ENCODE measurements at places on chromosomes 5 and 9.

- H3K27ac ChIP-seq, result no peak overlapping the region
- no peak for DNase-seq
- H3K27me3 ChIP-seq, result no peaks in the 10 kb centered on the region
- H3K36me3 ChIP-seq, result no peaks in the 10 kb centered on the region
- no peaks in the 10 kb centered on the region for H3K4me1 ChIP-seq
- no peak overlapping the region for H3K4me3 ChIP-seq
These were observed 40.8 kb upstream of the SLCO6A1 start for GRCh38 chr5:102539562-102539961.

GRCh38 chr5:124692324-124692723, 54.1 kb downstream of the ZNF608 start:
- no peak for DNase-seq
- no peak overlapping the region for H3K27ac ChIP-seq
- peaks cover 2% of the 10 kb centered on the region for H3K36me3 ChIP-seq
- no peaks in the 10 kb centered on the region for H3K4me1 ChIP-seq

- H3K27ac ChIP-seq, result no peak overlapping the region
- H3K27me3 ChIP-seq, result no peaks in the 10 kb centered on the region
- DNase-seq, result no peak
These were observed 61.5 kb downstream of the TSTD2 start for GRCh38 chr9:97571664-97572063.

DNA sequence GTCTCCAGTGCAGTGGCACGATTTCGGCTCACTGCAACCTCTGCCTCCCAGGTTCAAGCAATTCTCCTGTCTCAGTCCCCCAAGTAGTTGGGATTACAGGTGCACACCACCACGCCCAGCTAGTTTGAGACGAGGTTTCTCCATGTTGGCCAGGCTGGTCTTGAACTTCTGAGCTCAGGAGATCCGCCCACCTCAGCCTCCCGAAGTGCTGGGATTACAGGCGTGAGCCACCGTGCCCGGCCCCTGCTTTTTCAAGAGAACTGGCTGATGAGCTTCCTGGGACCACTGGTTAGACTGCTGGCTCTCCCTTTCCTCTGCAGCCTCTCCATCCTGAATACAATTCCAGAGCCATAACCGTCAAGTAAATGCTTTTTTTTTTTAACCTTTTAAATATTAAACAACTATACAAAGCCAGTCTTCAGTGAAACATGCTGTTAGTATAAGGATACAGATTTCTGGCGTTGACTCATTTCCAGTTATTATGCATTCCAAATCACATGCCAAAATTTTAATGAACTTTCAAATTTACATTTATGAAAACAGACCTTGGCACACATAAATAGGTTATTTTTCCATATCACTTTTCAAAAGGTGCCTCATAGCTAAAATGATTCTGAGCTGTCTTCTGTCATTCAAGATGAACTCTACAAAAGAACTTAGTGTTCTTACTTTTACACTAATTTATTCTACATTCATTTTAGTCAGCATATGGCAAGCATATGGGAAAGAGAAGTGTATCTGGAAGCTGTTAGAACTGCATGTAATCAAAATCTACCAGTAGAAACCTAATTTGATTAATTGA, 116.0 kb downstream of the MLLT3 start:
- DNase-seq, result no peak
- no peaks in the 10 kb centered on the region for H3K27me3 ChIP-seq
- H3K27ac ChIP-seq, result no peak overlapping the region
- no peaks in the 10 kb centered on the region for H3K36me3 ChIP-seq

DNA sequence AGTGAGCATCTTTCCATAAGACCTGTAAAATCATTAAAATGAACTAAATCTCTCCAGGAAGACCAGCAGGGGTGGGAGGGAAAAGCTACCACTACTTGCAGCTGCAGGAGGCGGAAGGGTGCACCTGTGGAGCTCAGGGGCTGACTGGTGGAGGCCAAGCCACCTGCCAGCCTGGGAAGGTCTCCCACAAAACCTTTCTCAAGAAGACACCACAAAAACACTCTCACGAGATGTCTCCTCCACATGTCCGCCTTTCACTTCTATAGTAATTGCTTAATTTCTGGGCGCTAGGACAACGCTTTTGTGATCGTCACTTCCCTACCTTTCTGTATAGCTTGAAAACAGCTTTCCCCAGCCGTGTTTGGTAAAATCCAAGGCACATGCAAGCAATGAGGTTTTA, 114.4 kb downstream of the ROR2 start:
- H3K36me3 ChIP-seq, result no peaks in the 10 kb centered on the region
- no peak overlapping the region for H3K27ac ChIP-seq
- DNase-seq, result no peak
- no peaks in the 10 kb centered on the region for H3K4me1 ChIP-seq

All from common myeloid progenitor, CD34-positive (primary cell).